ENCODE measurements at places on chromosomes 3 and 15. TPM values are rescaled to one million over a fixed set of nuclear protein-coding genes. Genes with fewer than 3 reads are reported as not detected.

Gene BCHE
- 1.7 TPM for polyA plus RNA-seq

GRCh38 chr3:7875925-7876324, 625.7 kb upstream of the LMCD1 start:
- DNase-seq = no peak

GRCh38 chr3:9098716-9099675, 135.7 kb upstream of the RAD18 start:
- no peak for DNase-seq

DNA sequence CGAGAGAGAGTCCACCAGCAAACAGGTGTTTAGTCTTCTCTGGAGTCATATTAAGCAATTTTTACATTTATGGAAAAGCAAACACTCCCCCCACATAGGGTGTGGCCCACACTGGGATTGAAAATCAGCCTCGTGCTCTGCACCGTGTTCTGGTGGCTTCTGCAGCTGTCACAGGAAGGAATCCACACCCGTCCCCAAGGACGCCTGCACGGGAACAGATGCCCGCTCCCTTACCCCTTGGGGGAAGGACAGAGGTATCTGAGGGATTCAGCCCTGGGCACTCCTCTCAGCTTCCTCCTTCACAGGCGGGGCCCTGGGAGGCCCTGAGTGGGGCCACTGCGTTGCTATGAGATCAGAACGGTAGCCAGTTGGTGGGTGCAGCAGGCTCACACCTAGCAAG, 27.8 kb downstream of the LIPC start:
- peak; percentile 76 for DNase-seq

DNA sequence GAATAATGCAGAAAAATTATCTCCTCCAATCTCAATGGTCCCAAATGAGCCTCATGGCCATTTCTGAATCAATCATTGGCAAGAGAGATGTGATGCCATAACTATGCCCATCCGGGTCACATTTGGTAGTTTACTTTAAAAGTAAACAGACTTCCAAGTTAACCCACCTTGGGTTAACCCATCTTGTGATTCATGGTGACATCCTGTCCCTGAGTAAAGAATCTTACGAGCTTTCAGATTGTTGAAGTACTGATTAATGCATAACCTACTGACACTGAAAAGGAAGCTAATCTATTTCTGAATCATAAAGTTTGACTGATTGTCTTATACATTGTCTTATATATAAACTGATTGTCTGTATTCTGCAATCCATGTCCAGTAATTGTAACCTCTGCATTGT, 467.2 kb upstream of the AGTR1 start:
- DNase-seq = no peak

- no peak for DNase-seq
These were observed 54.8 kb downstream of the MESD start for GRCh38 chr15:80934761-80935221.

DNA sequence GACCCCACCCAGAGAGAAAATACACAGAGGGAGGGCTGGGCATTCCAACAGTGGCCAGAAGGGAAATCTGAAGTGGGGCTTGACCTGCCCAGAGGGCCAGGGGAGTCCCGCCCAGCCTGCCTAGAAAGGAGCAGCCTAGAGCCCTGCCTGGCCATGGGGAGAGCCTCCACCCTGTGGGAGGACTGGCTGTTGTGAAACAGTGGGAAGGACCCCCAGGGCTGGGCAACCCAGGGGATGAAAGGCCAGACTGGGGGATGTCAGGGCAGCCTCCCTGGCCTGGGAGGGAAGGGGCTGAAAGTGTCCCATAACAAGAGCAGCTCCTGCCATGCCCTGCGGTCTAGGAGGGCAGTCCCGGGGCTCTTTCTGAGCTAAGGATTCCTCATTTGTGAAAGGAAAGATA, 69.0 kb downstream of the SLC12A8 start:
- no peak for DNase-seq

DNA sequence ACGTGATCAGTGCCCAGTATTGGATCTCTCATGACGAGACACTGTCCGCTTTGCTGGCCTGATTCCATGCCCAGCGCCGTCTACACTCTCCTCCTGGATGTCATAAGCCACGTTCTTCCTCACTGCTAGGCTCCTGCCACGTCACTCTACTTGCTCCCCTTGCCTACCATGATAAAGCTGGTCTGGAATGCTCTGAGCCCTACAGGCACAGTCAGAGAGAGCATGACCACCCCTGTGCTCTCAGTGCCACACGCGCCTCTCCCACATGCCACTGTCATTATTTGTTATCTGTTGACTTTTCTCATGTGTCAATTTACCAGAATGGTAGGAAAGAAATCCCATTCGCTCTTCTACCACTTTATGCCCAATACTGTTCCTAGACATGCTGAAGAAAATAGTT, 148.6 kb downstream of the ANO10 start:
- DNase-seq = no peak

DNA sequence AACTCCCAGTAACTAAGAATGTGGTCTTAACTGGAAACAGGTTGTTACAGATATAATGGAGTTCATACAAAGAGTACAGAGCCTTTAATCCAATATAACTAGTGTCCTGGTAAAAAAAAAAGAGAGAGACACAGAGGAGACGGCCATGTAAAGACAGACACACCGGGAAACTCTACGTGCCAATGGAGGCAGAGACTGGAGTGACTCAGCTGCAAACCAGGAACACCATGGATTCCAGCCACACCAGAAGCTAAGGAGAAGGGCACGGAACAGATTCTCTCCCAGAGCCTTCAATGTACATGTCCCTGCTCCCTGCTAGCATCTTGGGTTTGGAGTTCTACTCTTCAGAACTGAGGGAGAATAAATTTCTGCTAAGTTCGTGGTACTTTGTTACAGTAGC, 4.5 kb downstream of the RNF168 start:
- DNase-seq = no peak

GRCh38 chr3:101229681-101230080, 90.7 kb downstream of the IMPG2 start:
- no peak for DNase-seq

DNA sequence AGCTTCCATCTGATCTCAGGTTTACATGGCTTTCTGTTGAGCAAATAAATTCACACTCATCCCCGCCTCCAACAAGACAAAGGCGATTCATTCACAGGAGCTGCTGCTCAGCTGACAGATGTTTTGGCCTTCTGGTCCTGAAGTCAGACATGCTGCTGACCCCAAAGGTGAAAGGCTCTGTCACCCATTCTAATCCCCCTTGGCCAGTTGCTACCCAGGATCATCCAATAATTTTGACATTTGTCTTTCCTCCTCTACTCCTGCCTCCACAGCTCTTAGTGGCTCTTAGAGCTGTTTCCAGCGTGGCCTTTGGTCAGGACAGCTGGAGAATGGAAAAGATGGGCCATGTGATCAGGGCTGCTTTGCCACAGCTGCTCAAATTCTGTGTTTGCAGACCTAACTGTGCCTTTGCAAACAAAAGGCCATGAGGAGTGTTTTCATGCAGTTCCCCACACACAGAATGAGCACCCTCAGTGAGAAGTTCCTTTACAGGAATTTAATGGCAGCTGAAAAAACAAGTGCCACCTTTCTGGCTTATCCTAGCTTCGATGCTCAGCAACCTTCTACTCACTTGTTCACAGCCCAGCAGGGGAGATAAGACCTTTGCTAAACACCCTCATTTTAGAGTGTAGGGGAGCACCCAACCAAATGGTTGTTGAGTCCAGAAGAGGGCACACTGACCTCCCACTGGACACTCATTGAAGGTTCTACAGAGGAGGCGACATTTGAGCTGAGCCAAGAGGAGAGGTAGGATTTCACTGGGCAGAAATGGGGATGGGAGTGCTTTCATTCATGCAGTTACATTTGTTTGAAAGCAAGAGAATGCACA, 39.0 kb downstream of the CYP19A1 start:
- no peak for DNase-seq

GRCh38 chr3:159166899-159167586, 365.2 kb downstream of the MFSD1 start:
- DNase-seq = no peak
